ENCODE measurements at places on chromosomes 13 and 19.

DNA sequence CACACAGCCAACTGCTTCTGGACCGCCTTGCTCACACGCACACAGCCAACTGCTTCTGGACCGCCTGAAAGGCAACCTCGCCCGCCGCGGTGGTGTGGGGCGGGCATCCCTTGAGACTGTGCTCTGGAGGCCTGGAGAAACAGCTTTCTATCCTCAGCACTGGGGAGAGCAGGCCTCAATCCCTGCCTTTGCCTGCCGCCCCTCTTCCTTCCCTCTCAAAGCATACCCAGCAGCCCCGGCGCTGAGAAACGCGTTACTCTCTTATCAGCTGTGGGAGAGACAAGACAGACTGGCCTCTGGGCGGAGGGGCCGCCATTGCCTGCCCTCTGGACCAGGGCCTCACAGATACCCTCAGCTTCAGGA lies 2.9 kb downstream of the LIPE start:
- DNase-seq = no peak

- no peak for DNase-seq
These were observed at the start of gene MCF2L for GRCh38 chr13:112968910-112969691. MCF2L (plus strand) TSS chr13:112969214; CDS start chr13:112969380, 166 bp downstream.

DNA sequence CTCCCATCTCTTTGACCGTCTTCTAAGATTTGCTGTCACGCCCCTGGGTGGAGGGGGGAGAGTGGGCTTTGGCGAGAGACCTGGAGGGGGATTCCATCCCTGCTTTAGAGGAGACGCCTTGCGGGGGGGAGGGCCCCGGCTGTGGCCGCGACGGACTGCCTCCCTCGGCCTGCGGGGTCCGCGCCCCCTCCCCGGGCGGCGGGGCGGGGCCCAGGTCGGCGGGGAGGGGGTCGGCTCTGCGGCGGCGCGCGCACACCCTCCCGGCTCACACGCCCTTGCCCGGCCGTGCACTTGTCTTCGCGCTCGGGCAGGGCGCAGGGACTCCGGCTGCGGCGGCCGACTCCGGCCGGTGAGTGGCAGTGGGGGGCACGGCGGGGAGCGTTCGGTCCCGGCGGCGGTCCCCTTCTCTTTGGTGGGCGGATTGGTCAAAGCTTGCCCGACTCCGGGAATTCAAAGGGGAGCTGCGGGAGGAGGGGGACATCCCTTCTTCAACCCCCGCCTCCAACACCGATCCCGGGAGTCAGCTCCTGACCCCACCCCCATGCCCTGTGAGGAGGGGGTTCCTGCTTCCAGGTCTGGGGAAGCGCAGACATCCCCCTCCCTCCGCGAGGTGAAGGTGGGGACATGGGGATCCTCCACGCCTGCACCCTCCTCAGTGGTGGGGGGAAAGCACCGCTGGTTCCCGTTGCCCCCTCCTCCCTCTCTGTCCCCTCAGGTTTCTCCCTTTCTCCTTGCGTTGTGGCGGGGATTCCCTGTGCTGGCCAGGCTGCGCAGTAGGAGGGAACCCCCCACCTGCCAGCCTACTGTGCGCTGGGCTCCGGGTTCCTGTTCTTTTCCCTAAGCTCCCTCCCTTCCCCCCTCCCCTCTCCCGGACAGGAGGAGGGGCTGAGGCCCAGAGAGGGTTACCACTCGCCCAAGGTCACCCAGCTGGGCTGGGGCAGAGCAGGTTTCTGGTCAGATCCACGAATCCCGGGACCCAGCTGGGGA lies 14.6 kb upstream of the KCNN1 start:
- no peak for DNase-seq

GRCh38 chr19:55452749-55453346 lies 8.6 kb downstream of the ISOC2 start:
- DNase-seq = no peak

DNA sequence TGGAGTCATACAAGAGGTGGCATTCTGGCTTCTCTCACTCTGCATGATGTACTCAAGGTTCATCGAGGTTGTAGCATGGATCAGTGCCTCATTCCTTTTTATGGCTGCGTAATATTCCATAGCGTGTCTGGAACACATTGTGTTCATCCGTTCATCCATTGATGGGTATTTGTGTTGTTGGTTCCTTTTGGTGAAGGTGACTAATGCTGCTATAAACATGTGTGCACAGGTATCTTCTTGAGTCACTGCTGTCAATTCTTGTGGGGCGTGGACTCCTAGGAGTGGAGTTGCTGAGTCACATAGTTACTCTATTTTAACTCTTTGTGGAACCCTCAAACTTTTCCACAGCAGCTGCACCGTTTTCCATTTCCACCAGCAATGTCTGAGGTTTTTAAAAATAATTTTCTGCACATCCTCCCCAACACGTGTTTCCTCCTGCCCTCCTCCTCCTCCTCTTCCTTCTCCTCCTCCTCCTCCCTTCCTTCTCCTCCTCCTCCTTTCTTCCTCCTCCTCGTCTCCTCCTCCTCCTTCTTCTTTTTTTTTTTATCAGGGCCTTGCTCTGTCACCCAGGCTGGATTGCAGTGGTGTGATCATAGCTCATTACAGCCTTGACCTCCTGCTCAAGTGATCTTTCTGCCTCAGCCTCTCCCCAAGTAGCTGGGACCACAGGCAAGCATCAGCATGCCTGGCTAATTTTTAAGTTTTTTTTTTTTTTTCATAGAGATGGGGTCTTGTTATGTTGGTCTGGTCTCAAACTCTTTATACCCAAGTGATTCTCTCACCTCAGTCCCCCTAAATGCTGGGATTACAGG lies 2.0 kb upstream of the TMEM221 start:
- no peak for DNase-seq

GRCh38 chr13:52744842-52745375 lies 5.3 kb upstream of the CNMD start:
- no peak for DNase-seq

- no peak for DNase-seq
These were observed 99.4 kb downstream of the ZMYM2 start for GRCh38 chr13:20057963-20058362.

Measured in HS-27A (cell line).